ENCODE measurements at places on chromosomes 3 and 15.
A peak's percentile ranks its signal among the peaks of the same experiment; 100 is the strongest.

GRCh38 chr3:32449691-32450090 is 53.0 kb downstream of the CMTM6 start:
- H3K27me3 ChIP-seq, result no peaks in the 10 kb centered on the region
- H3K36me3 ChIP-seq, result peaks cover 9% of the 10 kb centered on the region
- no peak overlapping the region for H3K4me3 ChIP-seq
- H3K27ac ChIP-seq, result peak overlapping the region; percentile 86

GRCh38 chr15:99430881-99431401 is 134.8 kb upstream of the MEF2A start:
- H3K4me1 ChIP-seq, result peaks cover 10% of the 10 kb centered on the region
- no peak for DNase-seq
- H3K27ac ChIP-seq, result no peak overlapping the region
- H3K27me3 ChIP-seq, result peaks cover 21% of the 10 kb centered on the region
- H3K4me3 ChIP-seq, result no peak overlapping the region

DNA sequence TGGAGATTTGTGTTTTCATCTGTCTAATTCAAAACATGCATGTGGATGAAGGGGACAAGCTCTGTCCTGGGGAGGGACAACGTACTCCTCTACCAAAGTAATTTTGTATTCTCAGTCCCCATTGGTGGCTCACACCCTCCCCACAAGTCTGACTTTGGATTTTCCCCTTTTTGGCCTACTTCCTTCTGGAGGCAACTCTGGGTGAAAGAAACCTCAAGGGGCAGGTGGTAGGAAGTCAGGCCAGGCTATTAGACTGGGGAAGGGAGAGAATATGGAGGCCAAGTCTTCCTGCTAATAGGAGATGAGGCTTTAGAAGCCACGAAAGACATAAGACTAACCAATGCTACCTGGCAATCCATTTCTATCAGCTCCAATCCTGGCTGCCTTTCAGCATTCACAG is 124.9 kb upstream of the RASGRP1 start:
- H3K36me3 ChIP-seq, result no peaks in the 10 kb centered on the region
- DNase-seq, result no peak
- no peaks in the 10 kb centered on the region for H3K27me3 ChIP-seq
- peak overlapping the region; percentile 66 for H3K4me3 ChIP-seq

- H3K4me1 ChIP-seq, result peaks cover 2% of the 10 kb centered on the region
- no peaks in the 10 kb centered on the region for H3K36me3 ChIP-seq
- peaks cover 41% of the 10 kb centered on the region for H3K27me3 ChIP-seq
- no peak overlapping the region for H3K27ac ChIP-seq
- DNase-seq, result no peak
- H3K4me3 ChIP-seq, result no peak overlapping the region
Measured at GRCh38 chr3:150055332-150055731, 84.6 kb upstream of the PFN2 start.

DNA sequence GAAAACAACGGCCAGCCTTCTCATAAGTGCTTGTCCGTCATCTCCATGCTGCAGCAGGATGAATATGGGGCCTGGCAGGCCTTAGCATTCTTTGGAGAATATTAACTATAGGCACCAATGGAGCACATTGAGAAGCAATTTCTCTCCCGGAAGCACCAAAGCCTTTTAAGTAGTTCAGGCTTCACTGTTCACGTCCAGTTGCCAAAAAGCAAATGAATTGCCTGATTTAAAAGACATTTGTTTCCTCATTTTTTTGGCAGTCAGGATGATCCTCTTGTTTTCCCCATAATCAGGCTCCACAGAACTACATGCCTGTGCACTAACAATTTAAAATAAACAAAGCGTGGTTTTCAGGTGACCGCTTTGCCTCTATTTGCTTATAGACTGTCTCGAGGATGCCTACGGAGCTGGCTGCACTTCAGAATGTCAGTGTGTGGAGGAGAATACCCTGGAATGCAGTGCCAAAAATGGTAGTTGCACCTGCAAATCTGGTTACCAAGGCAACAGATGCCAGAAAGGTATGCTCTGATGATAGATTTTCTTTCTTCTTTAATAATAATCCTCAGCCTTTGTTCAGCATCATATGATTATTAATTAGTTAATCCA is 725.2 kb upstream of the GOLIM4 start:
- H3K27me3 ChIP-seq, result no peaks in the 10 kb centered on the region
- no peak overlapping the region for H3K27ac ChIP-seq
- H3K4me3 ChIP-seq, result no peak overlapping the region
